ENCODE measurements at places on chromosomes 6 and 20. TPM values are rescaled to one million over a fixed set of nuclear protein-coding genes. Genes with fewer than 3 reads are reported as not detected.

DNA sequence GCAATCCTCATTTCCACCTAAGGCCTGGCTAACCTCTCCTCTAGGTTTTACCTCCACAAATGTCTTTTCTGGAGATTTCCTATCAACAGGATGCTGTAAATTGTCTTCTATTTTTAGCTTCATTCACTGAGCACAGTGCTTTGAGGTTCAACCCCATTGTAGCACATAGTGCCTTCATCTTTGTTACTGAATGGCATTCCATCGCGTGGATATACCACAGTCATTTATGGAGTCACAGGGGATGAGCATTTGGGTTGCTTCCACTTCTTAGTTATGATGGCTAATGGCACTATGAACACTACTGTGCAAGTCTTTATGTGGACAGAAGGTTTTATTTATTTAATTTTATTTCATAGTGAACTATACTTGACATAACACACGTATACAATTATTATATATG is 387.1 kb downstream of the SMOC2 start:
- DNase-seq: no peak

- DNase-seq: no peak
Measured at GRCh38 chr6:7413151-7413823, 23.7 kb downstream of the RIOK1 start.

- no peak for DNase-seq
Measured at GRCh38 chr20:48287552-48288170, 502.4 kb upstream of the SULF2 start.

DNA sequence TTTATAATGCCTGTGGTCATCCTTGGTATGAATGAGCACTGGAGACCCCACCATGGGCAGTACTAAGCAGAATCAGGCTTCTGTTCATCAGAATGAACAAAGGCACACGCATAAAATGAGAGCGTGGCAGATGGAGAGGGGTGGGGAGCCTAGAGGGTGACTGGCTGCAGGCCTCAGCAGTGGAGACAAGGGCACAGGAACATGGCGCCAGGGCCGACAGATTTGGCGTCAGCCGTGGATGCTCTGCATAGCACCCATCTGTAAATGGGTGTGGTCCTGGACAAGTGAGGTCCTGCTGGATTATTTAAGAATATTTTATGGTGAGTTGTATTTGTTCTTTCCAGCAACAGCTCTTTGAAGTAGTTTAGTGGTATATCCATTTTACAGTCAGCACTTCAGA is 33.1 kb downstream of the E2F3 start:
- no peak for DNase-seq

TFAP2A gene
- total RNA-seq: 0.89 TPM

SCAND1 gene
- 92.7 TPM for total RNA-seq

Measured in mucosa of gallbladder (tissue), 1 donor.